Cortex of kidney (tissue), 1 donor: ENCODE measurements at places on chromosomes 5 and 9.

- DNase-seq: no peak
Observed at GRCh38 chr5:145316282-145316681, 518.9 kb downstream of the PRELID2 start.

GRCh38 chr9:69174616-69175463 lies 763 bp downstream of the TJP2 start:
- DNase-seq: no peak

GRCh38 chr5:43121913-43122484 lies 1.3 kb downstream of the ZNF131 start:
- DNase-seq: no peak

- no peak for DNase-seq
Observed at GRCh38 chr9:133513214-133514100, 11.3 kb downstream of the MYMK start.

DNA sequence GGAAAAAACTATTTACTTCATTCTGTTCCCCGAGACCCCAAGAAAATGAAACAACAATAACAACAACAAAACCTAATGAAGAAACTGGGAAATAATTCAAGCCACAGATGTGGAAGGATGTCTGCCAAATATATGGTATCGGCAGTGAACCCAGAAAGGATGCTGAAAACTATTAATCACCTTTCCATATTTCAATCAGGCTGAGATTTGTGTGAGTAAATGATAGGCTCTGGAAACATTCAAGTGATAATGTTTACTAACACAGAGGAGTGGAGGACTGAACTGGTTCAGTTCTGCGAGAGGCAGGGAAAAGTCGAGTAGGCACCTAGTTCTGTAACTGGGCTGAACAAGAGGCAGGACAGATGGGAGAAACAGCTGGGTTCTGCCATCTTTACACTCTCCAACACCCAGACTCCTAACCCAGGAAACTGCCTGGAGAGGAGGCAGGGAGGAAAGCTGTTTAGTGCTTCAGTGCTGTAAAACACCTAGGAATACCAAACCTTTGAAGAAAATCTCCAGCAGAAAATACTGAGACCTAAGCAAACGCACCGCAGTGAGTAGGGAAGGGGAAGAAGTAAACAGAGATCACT lies 96.8 kb upstream of the GNA14 start:
- DNase-seq: no peak
